Activated CD8-positive, alpha-beta memory T cell treated with anti-CD3 and anti-CD28 coated beads, Interleukin-2, amount 50 U/mL, for 4 hours (primary cell): ENCODE measurements at places on chromosomes 6 and 20.

DNA sequence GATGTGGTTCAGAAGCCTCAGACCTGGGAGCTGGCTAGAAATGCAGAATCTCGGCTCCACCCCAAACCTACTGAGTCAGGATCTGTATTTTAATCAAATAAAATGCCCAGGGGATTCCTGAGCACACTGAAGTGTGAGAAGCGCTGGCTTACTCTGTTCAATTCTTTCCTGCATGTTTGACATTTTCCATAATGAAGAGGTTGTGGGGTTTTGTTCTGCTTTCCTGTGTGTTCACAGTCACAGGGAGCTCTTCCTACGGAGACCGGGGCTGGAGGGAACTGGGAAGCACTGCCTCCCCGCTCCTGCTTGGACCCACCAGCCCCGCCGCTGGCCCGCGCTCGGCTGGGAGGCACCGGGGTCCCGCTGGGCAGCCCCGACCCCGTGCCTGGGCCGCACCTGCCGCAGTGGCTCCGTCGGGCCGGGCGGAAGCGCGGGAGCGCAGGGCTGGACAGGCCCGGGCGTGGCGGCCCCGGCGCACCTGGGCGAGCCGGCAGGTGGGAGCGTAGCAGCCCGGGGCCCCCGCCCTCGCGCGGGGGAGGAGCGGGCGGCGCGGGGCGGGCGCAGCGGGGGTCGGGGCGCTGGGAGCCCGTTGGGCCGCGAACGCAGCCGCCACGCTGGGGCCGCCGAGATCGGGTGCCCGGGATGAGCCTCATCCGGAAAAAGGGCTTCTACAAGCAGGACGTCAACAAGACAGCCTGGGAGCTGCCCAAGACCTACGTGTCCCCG lies at the start of gene MAPK13:
MAPK13 (plus strand) TSS at position 573 of the 726 bp plus-strand sequence; CDS start at position 643, 70 bp downstream.
- DNase-seq = peak; percentile 37

DNA sequence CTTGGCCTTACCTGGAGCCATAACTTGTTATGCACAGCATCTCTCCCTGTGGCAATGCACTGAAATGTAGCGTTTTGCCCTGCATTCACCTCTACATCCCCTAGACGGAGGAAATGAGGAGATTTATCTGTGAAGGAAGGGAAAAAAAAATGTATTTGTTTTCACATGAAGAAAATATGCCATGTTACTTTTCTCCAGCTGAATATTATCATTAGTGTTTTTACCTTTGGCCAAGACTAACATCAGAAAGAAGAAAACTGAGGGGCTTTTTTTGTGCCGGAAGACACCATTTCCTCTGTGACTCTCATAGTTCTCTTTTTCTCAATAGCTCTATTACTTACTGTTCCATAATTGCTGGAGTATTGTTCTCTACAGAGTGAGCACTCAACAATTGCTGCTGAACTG lies 280.4 kb downstream of the PTPRK start:
- no peak for DNase-seq

DNA sequence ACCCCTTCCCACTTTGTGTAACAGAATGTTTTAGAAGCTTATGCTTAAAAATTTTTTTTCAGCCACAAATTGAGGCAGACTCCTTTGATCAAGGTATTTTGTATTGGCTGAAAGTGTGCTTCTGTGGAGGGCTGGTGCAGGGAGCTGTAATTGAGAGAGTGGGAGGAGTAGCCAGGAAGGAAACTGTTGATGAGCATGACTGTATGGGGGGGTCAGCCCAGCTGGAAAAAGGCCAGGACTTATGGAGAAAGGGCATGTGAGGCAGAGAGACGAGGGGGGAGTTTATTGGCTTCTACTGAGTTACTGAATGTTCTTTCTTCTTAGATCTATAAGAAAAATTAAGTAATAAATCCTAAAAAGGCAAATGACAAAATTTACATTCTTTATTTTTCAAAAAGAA lies 13.4 kb downstream of the RFPL4B start:
- no peak for DNase-seq

DNA sequence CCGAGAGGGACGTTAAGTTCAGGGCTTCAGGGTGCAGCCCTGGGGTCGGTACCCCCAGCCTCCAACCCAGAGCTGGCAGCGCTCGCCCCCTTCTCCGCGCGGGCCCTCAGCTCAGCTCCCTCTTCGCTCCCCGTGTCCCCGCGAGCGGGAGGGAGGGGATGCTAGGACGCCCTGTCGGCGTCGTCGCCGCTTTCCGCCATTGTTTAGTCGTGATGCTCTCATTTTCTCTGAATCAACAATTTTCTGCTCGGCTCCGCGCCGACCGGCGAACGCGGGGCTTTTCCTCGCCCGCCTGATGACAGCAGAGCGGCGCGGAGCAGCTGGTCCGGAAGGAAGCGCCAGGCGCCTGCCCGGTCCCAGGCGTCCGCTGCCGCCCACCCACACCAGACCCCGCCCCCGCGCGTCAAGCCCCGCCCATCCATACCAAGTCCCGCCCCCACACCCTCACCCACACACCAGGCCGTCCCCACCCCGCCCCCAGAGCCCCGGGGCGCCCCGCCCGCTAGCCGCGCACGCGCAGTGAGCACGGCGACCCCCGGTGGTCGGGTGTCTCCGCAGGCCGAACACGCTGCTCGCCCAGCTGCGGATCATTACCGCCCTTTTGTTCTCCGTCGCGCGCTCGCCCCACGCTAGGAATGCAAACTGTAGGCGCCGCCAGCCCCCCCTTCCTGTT lies 50.1 kb upstream of the SLC32A1 start:
- peak; percentile 69 for DNase-seq

GRCh38 chr6:6436946-6437345 lies 116.5 kb upstream of the F13A1 start:
- DNase-seq = no peak
